ENCODE measurements at places on chromosomes 3 and 15.

GRCh38 chr3:191358929-191359328 lies 28.6 kb upstream of the UTS2B start:
- DNase-seq: no peak

DNA sequence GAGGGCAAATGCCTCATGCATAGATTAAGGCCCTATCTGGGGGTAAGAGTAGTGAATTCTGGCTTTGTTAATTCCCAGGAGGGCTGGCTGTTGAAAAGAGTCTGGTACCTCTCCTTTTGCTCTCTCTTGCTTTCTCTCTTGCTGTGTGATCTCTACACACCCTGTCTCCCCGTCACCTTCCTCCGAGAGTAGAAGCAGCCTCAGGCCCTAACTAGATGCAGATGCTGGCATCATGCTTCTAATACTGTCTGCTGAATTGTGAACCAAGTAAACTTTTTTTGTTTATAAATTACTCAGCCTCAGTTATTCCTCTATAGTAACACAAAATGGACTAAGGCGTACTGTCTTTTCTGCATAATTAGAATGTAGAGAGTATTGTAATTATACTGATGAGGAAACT lies 908.1 kb downstream of the DIPK2A start:
- no peak for DNase-seq

GRCh38 chr3:109297496-109297895 lies 18.8 kb downstream of the DPPA2 start:
- no peak for DNase-seq

- DNase-seq: no peak
Observed at GRCh38 chr15:89368566-89369223, 34.1 kb upstream of the POLG start.

DNA sequence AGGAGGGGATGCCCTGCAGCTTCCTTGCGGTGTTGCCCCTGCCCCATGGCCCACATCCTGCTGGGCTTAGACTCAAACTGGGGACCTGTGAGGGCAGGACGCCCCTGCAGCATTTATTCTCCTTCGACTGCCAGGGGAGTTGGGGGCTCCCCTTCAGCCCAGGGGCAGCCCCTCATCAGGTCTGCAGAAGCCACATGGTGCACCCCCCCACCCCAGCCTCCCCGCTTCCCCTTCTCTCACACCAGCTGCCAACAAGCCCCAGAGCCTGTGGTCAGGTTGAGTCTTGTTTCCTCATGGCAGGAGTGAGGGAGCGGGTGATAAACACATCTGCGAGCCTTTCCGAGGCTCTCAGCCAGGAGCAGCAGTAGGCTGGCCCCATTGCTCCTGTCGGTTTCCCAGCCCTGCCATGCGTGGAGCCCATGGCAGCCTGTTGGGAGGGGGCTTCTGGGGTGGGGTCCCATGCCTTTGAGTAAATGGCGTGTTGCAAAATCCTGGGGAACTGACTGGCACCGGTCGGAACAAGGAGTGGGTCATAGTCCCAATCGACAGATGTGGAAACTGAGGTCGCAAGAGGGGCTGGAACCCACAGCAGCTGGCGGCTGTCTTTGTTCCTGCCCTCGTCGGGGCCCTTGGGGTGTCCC lies 27.8 kb downstream of the WNT7A start:
- no peak for DNase-seq

DNA sequence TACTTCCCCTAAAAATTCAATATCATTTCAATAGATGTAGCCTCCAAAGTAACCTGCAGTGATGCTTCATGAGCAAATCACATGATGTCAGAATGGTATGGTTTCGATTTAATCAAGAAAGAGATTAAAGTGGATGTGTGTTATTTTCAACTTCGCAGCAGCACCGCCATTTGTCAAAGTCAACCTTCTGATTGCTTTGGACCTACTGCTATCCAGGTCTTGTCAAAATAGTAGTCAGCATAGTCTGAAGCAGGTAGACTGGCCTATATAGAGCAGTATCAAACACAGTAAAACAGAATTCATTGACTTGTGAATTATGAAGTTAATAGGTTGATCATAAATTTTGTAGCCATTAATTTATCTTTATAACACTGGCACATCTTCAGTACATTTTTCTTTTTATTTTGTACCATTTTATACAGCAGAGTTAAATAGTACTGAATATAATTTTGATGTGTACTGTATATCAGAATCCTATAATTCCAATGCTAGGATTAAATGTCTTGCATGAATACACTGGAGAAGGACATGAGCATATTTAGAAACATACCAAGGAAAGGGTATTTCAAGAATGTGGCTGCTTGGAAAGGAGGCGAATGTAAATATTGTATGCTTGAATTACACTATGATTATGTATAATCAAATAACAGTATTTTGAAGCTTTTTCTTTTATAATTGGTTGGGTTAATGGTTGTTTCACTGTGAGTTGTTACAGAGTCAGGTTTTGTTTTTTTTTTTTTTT lies 79.6 kb downstream of the CDIN1 start:
- no peak for DNase-seq

DNA sequence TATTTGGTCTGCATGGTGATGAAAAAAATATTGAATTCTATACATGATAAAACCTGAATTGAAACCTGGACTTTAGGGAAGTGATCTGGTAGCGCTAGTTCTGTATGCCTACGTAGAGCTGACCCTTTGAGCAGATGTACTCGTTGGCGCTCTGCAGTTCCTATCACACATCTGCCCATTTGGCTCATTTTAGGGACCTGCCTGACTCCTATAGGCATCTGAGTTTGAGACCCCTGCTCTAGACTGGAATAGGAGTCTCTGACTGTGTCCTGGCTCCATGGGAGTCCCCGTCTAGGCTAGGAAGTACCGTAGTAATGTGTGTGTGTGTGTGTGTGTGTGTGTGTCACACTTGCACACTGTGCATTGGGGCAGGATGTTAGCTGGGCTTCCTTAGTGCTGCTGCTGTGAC lies 21.2 kb downstream of the STARD5 start:
- no peak for DNase-seq

Data from stimulated activated CD4-positive, alpha-beta T cell treated with anti-CD3 and anti-CD28 coated beads, Interleukin-4, amount 100 ng/mL, for 48 hours (primary cell).